ENCODE measurements at places on chromosomes 6 and 20.
A peak's percentile ranks its signal among the peaks of the same experiment; 100 is the strongest.

GRCh38 chr6:154624038-154624599 is 109.1 kb upstream of the SCAF8 start:
- no peak for DNase-seq

DNA sequence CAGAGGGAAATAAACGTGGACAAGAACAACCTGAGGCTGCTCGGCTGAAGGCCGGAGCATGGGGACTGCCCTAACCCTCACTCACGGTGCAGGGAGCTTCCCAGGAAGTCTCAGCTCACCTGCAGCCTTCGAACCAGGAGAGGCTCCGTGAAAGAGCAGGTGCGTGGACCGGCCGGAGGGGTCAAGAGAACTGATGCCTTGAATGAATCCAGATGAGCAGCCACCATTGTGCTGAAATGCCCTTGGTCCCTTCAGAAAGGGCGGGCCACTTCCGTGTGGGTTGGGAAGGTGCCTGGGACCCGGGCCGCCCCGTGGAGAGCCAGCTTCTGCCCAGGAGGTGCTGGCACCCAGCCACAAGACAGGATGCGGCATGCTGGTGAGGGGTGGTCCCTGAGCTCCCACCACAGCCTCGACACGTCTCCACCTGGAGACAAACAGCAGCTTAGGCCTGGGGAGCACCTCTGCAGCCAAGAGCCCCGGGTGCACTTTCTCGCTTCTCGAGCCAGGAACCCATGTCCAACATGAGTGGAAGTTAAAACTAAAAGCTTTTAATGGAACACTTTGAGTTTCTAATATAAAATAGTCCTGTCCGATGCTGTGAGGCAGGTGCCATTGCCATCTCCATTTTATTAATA is 83.5 kb downstream of the TTLL2 start:
- no peak for DNase-seq

DNA sequence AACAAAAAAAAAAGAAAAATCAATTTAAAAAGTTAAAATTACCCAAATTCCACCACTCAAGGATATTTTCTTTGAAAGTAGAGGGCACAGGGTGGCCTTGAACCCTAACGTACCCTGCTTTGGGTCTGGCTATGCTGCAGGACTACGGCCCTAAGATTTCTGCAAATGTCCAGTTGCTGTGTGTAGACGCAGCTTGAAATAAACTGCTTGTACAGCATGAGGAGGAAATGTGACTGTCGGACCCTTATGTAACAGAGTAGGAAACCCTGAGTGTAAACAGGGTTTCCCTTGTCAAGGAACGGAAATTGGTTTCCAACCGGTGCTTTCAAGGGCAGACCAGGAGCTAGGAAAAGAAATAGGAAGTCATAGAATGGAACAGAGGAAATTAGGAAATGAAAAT is 60.7 kb upstream of the SHLD1 start:
- no peak for DNase-seq

- no peak for DNase-seq
Observed at GRCh38 chr20:58523971-58524315, 8.7 kb upstream of the APCDD1L start.

GRCh38 chr6:37684801-37685200 is 12.9 kb downstream of the MDGA1 start:
- peak; percentile 36 for DNase-seq

DNA sequence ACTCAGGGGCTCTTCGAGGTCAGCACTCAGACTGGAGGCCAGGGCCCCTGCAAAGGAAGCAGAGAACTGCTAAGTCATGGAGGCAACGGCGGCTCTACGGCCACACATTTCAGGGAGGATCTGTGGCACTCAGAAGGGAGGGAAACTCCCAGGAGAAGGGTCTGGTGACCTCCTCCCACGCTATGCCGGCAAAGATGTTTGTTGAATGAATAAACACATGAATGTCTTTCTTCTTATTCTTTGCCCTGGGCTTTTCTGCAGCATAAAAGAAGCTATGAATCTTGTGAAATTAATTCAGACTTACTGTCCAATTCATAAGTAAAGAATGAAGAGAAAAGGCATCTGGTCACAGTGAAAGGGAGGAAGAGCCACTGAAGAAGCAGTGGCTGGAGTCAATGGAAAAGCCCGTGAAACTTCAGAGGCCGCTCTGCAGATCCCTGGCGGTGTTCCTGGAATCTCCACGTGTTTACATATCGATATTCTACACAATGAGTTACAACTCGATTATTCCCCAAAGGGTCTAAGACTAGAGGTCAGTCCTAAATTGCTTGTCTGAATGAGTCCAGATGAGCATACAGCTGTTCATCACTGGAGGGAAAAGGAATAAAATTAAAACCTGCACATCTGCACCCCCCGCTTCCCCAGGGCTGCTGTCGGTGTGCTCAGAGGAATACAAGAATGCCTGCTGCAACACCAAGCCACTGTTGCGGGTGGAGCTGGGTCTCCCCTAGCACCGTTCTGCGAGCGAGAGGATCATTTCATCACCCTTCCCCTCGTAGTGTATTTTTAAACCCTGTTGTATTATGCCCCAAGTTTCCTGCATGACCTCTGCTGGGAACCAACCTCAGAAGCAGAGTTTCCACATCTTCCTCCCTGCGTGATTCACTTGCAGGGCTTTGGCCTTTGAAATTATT is 25.6 kb downstream of the INSM1 start:
- peak; percentile 62 for DNase-seq

DNA sequence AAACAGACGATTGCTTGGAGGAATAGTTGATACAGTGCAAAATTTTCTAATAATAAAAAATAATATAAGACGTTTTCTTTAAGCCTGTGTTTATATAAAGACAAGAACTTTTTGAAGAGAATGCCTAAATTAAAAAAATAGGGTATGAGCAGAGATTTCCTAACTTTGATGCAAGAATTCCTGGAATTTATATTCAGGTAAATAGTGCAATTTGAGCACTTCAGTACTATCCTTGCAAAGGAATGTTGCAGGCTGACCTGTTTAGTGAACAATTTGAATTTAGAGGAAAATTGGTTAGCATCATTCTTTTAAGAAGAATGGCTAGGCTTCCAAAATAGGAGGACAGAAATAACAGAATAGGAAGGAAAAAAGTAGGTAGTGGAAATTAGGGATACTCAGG is 1172.3 kb downstream of the HACE1 start:
- no peak for DNase-seq

- DNase-seq: no peak
Observed at GRCh38 chr6:51613558-51613957, 473.9 kb downstream of the PKHD1 start.

DNA sequence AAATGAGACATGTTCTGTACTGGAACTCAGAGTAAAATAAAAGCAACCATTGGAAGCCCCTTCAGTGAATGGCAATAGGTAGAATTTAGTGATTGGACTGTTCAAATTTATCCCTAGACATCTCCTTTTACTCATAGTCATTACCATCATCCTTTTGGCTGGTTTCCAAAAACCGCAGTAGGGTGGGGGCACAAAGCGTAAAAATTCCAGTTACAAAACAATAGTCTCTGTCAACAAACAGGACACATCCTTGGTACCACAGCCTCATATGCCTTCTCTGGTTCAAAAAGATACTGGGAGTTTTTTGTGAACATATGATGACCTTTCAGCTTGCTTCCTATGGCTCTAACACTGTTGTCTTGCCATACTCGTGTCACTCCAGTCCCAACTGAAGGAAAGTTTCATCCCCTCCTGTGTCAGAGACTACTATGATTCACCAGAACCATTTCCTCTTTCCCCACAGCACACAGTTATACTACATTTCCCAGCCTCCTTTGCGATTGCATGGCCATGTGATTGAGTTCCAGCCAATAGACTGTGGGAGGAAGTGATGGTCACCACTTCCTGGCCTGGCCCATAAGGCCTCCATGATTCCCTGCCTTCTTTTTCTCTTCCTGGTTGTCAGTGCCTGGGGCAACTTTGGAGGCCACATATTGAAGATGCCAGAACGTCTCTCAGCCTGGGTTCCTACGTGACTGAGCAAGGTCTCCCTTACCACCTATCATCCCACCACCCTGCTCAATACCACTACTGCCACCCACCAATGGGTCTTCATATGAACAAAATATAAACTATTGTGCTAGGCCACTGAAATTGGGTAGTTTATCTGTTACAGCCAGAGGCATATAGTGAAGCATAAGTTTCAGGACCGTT is 162.4 kb downstream of the ID4 start:
- DNase-seq: no peak

DNA sequence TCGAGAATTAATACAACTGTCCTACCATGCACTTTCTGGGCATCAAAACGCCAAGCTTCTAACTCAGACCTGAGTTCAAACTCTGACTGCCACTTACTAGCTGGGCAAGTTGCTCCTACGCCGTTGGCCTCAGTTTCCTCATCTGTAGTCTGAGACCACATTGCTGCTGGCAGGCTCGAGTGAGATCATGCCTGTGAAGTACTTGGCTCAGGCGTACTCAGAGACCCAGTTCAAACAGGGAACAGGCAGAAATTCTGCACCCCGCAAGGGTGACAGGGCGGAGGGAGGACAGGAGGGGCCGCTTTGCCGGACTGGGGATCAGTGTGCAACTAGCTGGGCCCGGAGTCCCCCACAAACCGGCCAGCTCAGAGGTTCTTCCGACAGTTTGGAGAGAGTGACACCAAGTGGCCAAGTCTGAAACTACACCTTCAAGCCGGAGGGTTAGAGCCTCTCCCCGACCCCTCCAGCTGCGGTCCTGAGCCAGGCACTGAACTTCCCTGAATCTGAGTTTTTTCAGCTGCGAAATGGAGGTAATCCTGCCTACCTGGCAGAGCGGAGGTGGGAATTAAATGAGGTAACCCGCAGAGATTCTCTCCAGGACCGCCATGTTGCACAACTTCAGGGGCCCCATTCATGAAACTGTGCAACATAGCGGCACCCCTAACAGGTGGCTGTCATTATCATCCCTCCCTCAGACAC is 46.0 kb upstream of the PTPN1 start:
- DNase-seq: peak; percentile 81

GRCh38 chr6:79833964-79834284 is 113.4 kb downstream of the ELOVL4 start:
- no peak for DNase-seq

DNA sequence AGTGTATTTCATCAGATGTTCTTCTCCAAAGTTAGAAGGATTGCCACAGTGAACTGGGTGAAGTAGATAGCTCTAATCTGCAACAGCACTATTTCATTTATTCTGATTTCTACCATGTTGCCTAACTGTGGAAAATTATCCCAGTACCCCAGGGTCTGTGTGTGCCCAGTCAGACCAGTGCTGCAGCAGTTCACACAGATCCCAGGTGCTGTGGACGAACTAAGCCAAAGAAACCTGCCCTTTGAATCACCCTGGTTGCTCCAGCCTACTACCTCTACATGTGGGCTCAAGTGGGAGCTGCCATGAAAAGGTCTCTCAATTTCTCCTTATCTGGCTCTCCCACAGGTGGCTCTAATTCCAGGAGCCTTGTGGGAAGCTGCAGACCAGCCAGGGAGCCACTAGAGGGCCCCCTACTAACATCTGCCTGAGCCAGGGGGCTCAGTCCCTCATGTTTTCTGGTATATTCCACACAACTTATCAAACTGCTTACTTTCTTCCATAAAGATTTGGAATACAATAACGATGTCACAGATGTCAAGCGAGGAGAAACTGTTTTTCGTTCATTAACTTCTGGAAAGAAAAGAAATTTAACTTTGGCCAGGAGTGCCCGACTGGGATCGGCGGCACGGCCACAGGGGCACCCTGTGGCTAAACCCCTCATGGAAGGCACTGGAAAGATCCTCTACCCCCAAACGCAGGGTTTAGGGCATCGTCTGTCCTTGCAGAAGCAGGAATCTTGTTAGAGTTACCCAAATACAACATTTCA is 31.6 kb upstream of the LY86 start:
- DNase-seq: peak; percentile 31

DNA sequence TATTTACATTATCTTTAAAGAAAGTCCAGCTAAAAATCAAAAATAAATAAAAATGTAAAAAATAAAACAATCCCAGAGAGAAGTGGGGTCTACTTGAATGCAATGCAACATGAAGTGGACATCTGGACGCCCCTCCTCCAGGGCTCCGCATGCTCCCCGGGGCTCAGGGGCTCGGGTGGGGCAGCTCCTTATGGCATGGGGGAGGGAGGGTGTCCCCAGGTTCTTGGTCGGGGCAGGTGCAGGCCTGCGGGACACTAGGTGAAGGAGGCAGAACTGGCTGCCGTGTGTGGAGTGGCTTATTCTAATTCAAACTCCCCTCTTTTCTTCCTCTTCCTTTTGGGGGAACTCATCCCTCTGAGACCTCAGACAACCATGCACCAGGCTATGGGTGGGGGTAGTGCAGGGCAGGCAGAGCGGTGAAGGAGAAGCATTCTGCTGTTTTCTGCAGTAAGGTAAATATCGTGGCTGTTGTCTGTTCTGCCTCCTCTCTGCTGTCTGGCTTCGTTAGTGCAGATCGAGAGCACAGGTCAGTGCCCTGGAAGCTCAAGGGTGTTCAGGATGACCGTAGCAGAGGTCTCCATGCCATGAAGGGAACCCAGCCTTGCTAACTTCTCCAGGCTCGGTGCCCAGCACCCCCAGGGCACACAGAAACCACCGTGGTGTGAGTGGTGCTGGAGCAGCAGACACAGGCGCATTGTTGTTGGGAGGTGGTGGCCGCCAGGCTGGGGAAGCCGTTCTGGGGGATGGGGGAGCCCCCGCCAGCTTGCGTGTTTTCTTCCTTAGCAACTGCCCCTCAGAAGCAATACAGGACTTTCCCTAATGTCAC is 82.6 kb downstream of the TTLL2 start:
- DNase-seq: no peak

- DNase-seq: no peak
Observed at GRCh38 chr6:115954740-115955139, 106.0 kb downstream of the FRK start.

GRCh38 chr6:2168480-2168879 is 76.9 kb downstream of the GMDS start:
- peak; percentile 39 for DNase-seq

DNA sequence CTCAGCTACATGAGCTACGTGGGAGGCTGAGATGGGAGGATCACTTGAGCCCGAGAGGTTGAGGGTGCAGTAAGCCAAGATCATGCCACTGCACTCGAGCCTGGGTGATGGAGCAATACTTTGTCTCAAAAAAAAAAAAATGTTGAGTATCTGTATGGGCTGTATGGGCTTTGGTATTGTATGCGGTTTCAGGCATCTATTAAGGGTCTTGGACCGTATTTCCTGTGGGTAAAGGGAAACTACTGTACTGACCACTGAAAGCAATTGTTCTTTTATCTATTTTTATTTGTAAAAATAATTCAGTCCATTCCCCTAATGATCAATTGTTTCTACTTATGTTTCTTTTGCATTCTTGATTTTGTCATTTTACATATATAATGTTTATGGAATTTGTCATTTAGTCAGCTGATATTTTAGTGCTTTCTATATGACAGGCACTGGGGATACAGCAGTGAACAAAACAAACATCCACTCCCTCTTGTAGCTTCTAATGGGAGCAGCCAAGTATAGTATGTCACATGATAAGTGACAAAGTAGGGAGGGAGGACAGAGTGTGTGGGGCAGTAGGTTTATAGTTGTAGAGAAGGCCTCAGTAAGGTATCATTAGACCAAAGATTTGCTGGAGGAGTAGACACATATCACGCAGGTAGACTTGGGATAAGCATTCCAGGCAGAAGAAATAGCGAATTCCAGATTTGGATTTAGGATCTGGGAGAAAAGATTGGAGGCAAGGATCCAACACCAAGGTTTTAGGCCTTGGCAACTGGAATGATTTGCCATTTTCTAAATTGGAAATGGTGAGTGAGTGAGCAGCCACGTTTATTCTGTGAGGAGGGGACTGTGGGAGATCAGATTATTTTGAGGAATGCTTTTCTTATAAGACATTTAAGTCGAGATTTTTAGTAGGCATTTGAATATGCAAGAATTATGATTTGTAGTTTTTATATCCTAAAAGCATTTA is 6.0 kb downstream of the PCMT1 start:
- DNase-seq: no peak

GRCh38 chr6:31776485-31776988 is 591 bp downstream of the VWA7 start:
- no peak for DNase-seq

Measured in adipocyte (in vitro differentiated cells).